Upper lobe of left lung (tissue), 6 donors: ENCODE measurements at places on chromosomes 3 and 15. TPM values are rescaled to one million over a fixed set of nuclear protein-coding genes. Genes with fewer than 3 reads are reported as not detected.

DNA sequence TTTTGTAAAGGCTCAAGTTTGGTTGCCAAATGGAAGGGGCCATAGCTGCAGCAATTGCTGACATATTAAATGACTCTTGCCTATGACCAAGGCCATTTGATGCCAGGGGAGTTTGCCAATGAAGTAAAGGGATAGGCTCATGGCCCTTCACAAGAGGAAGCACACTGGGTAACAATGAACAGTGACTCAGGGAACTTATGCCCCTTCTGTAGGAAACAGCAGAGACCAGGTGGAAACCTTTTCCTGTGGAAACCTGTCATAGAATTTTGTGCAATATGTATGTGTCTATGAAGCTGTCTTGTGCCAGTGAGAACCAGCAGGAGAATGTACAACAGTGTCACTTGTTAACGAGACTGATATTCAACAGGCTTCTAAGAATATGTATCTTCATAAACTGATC lies 25.4 kb upstream of the AVEN start:
- no peak overlapping the region for H3K27ac ChIP-seq
- H3K4me3 ChIP-seq, result no peak overlapping the region
- DNase-seq, result no peak

- no peak overlapping the region for H3K27ac ChIP-seq
- no peak for DNase-seq
- H3K4me1 ChIP-seq, result no peaks in the 10 kb centered on the region
- H3K4me3 ChIP-seq, result no peak overlapping the region
- H3K27me3 ChIP-seq, result peaks cover 5% of the 10 kb centered on the region
Observed at GRCh38 chr15:79208179-79208578, 74.3 kb upstream of the ANKRD34C start.

DNA sequence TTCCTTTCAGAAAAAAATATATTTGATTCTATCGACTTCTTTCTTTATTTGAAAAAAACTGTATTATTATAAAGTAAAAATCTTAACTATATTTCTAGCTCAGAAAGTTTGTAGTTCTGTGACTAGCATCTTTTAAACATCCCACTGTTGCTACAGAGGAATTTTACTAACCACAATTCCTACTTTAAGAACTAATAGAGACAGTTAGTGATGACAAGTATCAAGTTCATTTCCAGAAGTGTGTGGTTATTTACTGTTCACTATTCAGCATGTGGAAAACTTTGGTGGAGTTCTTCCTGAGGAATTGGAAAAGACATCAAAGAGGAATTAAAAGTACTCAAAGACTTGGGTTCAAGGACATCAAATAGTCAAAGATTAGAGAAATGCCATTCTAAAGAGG lies 524.1 kb upstream of the CBLB start:
- H3K4me1 ChIP-seq, result no peaks in the 10 kb centered on the region
- H3K27me3 ChIP-seq, result no peaks in the 10 kb centered on the region
- no peaks in the 10 kb centered on the region for H3K36me3 ChIP-seq
- no peak overlapping the region for H3K27ac ChIP-seq

DNA sequence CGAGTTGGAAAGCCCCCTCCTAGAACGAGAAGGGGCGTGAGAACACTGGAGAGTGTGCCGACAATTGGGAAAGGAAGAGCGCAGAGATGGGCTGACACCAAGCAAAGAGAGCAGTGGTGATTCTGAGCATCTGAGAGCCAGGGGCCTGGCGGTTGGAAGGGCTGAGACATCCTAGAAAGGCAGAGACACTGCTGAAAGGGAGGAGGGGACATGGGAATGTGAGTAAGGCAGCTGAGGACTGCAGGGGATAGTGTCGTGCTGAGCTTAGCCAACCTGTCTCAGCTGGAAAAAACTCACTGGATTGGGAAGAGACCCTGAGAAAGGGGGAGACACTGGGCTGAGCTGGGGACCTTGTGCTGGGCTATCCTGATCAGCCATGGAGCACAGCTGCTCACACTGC lies 58.1 kb upstream of the SLC6A6 start:
- no peaks in the 10 kb centered on the region for H3K27me3 ChIP-seq
- DNase-seq, result no peak
- H3K27ac ChIP-seq, result no peak overlapping the region

DNA sequence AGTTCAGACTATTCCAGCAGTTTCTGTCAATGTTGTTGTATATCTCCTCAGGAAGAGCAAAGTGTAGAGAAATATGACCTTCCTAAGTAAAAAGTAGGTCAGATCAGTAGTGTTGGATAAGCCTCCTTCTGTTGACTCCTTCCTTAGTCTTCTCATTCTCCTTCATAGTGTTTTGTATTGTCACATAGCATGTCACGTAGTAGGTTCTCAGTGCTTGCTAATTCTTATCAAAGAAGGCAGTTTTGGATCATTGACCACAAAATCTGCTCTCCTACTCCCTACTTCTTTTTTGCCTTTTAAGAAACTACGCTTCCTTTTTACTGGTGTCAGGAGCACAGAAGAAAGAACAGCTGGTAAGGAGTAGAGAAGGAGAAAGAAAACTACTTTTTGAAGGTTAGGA lies 1.0 kb upstream of the MGA start:
- H3K4me1 ChIP-seq, result peaks cover 41% of the 10 kb centered on the region
- H3K4me3 ChIP-seq, result no peak overlapping the region
- no peaks in the 10 kb centered on the region for H3K27me3 ChIP-seq
- no peak overlapping the region for H3K27ac ChIP-seq
- H3K36me3 ChIP-seq, result no peaks in the 10 kb centered on the region

DNA sequence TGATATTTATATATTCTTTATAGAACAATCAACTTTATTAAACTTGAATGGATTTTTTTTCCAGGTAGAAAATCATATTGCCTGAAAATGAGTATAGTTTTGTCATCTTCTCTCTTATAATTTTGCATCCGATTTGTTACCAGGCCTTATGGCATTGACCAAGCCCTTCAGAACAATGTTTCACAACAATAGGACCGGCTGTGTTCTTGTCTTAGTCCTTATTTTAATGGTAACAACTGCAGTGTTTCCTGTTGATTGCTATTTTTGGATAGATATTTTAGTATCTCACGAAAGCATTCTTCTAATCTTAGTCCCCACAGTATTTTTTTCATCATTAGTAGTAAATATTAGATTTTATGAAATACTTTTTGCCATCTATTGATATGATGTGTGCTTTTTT lies 88.1 kb upstream of the ANKRD34C start:
- DNase-seq, result no peak
- no peaks in the 10 kb centered on the region for H3K36me3 ChIP-seq
- no peak overlapping the region for H3K4me3 ChIP-seq
- no peaks in the 10 kb centered on the region for H3K4me1 ChIP-seq

Gene DPPA2
- not detected for total RNA-seq

Gene TM4SF18
- 16.6 TPM for total RNA-seq
